ENCODE measurements at places on chromosomes 11 and 22.

GRCh38 chr11:95016139-95016538, 8.9 kb upstream of the KDM4E start:
- DNase-seq, result no peak

DNA sequence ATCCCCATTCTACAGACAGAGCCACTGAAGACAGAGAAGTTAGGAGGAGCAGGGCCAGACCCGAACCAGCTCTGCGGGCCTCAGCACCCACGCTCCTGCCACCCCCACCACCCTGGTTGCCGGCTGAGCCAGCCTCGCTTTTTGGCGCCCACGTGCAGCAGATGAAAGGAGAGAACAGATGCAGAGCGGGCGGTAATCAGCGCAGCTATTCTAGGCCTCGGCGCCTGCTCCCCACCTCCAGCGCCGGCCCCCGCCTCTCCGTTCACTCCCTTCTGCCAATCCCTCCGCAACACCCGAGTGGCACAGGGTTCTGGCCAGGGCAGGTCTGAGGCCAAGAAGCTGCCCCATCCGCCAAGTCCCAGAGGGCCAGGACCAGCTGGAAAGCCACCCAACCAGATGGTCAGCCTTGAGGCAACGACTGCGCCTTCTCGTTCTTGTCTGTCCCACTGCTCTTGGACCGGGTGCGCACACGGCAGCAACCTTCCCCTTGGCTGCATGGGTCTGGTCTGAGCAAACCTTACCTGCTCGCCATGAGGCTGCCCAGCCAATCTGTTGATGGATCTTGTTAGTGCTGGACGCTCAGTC, 16.8 kb downstream of the DNAL4 start:
- DNase-seq, result no peak

DNA sequence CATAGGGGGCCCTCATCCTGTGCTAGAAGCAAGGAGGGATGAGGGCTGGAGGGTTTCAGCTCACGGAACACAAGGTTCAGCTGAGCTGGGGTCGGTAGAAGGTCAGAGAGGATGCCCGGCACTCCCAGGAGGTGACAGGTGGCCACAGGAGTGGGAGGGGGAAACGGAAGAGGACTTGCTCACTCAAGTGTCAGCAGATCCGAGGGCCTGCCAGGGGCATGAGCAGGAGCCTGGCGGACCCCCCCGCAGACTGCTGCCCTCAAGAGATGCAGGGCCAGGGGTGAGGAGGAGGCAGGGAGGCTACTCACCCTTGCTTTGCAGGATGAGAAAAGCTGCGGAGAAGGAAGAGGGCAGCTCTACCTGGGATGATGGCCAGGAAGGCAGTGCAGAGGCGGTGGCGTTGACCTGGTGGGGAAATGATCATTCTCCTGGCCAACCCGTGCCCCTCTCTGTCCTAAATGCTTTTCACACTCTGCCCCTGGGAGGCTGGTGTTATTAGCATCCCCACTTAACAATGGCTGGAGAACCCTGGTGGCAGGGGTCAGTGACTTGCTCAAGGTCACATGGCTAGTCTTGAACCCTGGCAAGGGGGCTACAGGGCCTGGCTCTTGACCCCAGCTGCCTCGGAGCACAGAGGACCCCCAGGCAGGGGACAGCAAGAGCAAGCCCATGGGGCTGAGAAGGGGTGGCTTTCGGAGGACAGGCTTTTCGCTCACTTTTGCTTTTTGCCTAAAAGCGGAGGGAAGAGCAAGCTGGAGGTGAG, 30.1 kb upstream of the CSNK1E start:
- DNase-seq, result no peak

GRCh38 chr11:71999362-71999761, 653 bp downstream of the IL18BP start:
- no peak for DNase-seq

- DNase-seq, result no peak
Observed at GRCh38 chr11:12546660-12547059, 127.6 kb upstream of the TEAD1 start.

- peak; percentile 97 for DNase-seq
Observed at GRCh38 chr11:63681321-63682065, at the start of gene RTN3. Gene RTN3 (plus strand): TSS chr11:63681500. CDS start chr11:63681637, 137 bp downstream.

DNA sequence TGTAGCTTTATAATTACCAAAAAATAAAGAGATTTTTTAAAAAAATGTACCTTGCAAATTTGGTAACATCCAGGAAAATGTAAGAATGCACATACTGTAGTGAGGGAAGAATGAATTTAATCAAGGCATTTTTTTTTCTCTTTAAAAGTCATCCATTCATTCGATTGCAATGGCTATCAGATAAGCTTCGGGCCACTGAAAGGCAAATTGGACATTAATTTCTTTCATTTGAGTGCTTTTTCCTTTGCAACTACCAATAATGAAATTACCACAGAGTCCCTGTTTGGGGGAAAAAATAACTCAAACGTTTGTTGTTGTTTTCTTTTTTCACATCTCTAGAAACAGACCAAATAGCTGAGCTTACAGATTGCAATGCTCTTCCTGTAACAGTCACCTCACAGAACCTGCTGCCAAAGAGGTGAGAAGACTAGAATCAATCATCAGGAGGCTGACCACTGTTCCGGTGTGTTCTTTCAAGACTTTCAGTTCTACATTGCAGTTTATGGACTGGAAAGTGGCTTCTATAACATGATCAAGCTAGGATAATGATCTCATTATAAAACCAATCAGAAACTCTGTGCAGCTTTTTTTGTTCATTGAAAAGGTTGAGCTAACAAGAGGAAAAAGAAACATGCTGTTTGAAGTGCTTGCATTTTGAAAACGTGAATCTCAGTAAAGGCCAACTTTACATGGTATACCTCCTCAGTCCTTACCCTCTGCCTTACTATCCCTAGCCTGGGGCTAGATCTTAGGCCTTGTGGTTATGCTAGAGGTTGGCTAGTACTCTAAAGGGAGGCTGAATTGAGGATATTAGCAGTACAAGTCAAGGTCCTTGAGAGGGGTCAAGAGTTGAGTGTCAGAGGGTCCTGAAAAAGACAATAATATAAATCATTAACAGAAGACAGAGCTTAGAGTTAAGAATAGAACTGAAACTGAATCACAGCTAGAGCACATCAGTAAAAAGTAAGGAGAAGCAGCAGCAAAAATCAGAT, 1276.1 kb downstream of the LRRC4C start:
- DNase-seq, result no peak

- DNase-seq, result no peak
Observed at GRCh38 chr11:106828576-106828975, 189.7 kb downstream of the GUCY1A2 start.

GRCh38 chr11:17244046-17244445, 32.5 kb upstream of the NUCB2 start:
- no peak for DNase-seq

DNA sequence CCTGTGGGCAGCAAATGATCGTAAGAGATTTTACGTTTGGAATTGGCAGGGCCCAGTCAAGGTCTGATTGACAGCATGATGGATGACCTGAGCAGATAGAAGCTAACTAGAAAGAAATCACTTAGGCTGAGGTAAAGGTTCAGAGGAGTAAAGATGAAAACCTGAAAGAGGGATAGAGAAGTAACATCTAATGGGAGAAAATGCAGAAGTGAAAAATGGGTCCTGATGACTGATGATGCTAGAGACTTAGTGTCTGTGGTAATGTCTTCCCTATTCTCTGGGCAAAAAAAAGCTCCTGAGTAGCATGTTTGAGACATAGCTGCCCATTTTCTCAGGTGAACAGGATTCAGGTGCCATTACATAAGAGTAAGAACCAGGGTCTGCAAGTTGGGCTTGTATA, 628.8 kb upstream of the ANO5 start:
- DNase-seq, result no peak

- no peak for DNase-seq
Observed at GRCh38 chr11:64778223-64778472, 194 bp downstream of the SF1 start.

DNA sequence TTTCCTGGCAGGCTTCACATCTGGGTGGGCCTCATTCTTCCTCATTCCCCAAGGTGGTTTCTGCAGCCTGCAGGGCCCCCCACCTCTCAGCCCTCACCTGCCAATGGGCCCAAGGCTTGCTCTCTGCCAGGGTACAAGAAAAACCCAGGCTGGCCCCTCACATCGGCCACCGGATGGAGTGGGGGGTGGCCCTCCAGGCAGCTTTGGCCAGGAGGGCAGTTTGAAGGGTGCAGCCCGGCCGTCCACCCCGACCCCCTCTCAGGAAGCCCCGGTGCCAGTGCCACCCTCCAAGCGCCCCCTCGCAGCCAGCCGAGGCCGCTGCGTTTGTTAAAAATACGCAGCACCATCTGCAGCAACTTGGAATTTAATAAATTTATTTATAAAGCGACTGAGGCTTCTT, 196.7 kb downstream of the CTTN start:
- DNase-seq, result no peak

DNA sequence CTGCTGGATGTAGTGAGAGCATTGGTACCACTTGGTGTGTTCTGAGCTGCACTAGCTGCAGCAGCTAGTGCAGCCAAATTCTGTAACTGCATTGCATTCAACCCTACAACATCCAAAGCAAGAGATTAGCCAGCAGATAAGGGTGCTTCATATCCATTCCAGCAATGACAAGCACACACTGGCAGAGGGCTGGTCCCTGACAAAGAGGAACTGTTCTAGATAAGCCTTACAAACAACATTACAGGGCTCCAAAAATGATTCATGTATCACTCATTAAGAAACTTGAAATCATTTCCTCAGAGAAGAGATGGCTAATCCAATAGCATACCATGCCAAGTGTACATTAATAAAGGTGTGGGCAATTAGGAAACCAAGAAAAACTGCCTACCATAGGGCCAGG, 28.4 kb upstream of the RAPSN start:
- no peak for DNase-seq

DNA sequence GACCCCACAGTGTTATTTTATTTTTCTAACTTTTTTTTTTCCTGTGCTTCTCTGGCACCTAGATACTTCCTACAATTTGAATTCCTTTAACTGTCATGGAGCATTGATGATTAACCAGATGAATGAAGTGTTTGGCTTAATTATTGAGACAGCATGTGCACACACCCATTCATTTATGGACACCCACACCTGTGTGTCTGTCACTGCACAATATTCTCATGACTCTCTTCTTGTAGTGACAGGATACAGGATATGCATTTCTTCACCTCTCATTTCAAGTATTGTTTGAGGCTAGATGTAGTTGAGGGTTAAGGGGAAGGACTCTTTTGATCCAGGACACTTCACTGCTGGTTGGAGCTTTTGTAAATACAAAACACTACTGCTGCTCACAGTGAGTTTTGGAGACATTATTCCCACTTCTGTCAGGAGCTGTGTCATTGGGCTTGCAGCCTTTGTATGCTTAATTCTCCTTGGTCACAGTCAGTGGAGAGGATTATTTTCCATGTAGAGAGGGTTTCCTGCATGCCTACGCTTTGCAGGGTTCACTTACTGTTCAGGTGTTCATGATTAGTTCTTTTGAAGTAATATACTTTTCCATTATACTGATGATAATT, 33.5 kb downstream of the SPECC1L start:
- no peak for DNase-seq

DNA sequence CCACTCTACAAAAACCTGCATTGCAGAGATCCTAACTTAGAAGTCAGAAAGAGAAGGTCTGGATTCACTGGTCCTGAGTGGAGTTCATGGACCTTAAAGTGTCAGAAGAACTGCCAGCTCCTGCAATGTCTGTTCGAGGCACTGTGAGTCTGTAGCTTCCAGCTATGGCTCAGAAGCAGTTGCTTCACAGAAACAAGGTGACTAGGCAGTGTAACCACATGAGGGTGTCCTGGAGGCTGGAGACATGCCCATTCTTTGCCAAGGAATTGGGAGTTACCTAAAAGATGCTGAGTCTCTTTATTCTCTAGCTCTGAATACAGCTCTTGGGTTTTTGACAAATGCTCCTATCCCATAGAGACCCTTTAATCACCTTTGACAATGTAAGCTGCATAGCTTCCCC, 130.5 kb downstream of the SPON1 start:
- DNase-seq, result no peak

DNA sequence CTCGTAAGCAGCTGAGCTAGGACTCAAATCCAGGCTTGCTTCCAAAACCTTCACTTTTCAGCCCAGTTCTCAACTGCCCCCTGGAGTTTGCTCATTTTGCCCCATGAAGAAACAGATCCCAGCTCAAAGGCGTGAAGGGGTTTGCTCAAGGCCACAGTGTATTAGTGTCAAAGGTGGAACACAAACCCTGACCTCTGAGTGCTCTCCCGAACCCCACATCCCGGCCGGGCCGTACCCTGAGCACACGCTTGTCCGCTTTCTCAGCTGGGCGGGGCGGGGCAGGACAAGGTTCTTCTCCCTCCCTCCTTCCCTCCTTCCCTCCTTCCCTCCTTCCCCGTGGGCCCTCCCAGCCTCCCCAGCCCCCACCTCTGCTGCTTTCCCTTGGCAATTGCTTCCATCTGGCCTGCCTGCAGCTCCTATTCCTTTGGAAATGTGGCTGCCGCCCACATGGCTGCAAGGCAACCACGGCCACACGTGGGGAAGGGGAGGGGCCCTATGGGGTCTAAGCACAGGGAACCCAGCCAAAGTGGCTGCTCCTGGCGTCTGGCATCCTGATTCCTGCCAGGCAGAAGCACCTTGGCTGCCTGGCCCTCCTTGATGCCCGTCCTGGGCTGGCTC, 4.1 kb downstream of the ST3GAL4 start:
- DNase-seq, result no peak

Measured in stimulated activated CD8-positive, alpha-beta memory T cell treated with anti-CD3 and anti-CD28 coated beads, Interleukin-4, amount 100 ng/mL, for 1 hour (primary cell).